Naive B cell (primary cell): ENCODE measurements at places on chromosomes 7 and 10.

- DNase-seq, result no peak
Measured at GRCh38 chr10:18880530-18880929, 168.1 kb upstream of the MALRD1 start.

- no peak for DNase-seq
Measured at GRCh38 chr7:92645114-92646061, 55.2 kb upstream of the FAM133B start.

GRCh38 chr10:116331815-116332214 lies 7.6 kb downstream of the CCDC172 start:
- no peak for DNase-seq

DNA sequence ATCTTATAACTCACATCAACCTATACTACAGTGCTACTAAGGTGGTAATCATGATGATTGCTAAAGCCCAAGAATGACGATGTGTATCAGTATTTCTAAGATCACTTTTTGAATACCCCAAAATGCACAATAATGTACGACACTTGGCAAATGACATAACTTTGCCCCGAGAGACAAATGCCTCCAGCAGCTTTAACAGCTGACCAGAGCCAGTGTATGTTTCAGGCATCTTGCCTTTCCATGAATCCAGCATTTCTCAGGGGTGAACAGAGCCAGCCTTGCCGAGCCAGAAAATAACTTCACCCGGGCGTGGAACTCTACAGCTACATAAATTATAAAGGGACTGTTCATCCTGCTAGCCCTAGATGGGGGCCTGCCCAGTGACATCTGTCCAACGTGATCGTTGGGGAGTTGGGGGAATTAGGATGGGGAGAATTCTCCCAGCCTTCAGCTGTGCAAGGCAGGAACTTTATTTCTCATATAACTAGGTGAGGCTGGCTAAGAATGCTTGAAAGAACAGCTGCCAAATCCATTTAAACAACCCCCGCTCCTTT lies 1.8 kb downstream of the IGFBP3 start:
- DNase-seq, result no peak

GRCh38 chr10:49205206-49205605 lies 17.0 kb upstream of the TMEM273 start:
- no peak for DNase-seq

DNA sequence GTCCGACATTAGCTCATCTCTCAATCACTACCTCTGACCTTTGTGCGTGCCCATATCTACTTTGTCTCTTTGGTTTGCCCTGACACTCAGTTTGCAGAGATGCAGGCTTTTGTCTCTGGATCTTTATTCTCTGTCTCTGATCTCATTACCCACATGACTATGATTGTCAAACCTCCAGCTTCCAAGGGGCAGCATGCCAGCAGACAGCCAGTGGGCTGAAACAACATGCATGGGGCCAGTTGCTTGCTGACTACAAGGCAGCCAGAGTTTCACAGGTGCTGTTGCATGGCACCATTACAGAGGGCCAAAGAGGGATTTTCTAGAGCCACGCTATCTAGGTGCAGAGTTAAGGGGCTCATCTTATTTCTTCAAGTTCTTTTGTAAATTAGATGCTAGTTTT lies 146.2 kb downstream of the SPAG6 start:
- no peak for DNase-seq

- DNase-seq, result no peak
Measured at GRCh38 chr7:115496006-115496405, 534.6 kb downstream of the TFEC start.

DNA sequence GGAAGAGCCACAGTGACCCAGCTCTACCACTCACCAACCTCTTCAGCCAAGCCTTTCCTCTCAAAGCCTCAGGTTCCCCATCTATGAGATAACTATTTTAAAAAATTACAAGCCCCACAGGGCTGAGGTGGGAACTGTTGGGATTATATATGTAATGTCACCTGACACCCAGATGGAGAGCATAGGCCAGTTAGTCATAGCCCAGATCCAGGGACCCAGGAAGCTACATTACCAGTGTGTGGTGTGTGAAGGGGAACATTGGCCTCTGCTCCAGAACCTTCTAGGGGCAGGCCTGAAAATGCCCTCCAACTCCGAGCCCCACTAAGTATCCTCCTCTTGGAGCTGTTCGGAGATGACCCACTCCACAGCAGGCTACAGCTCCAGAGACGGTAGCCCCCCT lies 162.4 kb downstream of the NRF1 start:
- DNase-seq, result no peak

DNA sequence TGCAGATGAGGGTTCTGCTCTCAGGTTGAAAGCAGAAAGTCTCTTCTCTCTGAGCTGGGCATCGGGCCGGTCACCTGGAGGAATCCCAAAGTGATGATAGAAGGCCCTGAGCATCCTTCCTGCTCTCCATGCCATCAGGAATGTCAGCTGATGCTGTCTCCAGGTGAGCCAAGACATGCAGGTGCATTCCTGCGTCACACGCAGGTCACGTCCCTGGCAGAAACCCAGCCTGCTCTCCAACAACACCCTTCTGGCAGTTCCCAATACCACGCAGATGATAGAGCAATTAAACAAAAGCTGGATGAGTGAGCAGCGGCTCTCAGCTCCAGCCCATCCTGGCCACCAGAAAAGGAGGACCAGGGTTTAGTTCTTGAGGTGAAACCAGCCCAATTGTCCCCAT lies 6.9 kb upstream of the WIPI2 start:
- DNase-seq, result no peak

DNA sequence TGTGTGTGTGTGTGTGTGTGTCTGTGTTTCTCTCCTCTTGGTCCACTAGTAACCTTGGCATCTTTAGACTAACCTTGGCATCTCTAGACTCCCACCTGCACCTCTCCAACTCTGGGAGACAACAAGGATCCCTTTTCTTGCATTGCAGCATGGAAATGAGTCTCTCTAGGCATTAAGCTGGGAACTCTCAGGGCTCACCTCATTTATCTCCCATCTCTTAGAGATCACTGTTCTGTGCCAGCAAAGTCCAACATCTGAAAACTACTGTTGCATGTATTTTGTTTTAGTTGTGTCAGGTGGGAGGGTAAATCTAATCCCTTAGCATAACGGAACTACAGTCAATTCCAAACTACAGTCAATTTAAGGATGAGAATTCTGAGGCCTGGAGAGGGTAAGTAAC lies 38.7 kb downstream of the MYOF start:
- no peak for DNase-seq
